ENCODE measurements at places on chromosomes 4 and X.

DNA sequence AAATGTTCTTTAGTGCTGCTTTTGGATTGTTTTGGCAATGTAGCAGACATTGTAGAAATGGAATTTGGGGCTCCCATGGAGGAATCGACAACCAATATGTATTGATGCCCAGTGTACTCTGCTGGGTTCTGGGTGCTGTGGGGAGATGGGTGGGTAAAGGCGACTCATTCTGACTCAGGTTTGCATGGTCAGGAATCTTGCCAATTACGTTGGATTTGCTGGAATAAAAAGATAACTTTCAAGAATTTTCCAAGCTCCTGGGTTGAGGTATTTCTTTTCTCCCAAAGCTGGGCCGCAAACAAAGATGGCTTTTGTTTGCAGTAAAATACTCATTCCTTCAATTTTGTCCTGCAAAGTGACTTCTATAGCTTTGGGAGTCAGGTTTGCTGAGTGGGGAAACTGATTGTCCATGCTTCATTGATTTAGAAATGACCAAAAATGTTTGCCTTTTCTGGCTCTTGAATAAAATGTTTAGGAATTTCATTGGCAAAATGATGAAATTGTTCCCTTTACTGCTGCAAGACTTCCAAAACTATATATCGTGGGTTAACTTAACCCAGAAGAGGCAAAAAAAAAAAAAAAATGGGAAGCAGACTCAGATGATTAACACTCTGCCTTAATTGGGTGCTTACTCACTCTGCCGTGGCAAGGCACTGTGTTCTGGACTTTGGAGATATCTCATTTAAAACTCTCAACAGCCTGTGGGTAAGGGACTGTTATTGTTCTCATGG is 57.0 kb downstream of the RTL9 start:
- no peak for DNase-seq

DNA sequence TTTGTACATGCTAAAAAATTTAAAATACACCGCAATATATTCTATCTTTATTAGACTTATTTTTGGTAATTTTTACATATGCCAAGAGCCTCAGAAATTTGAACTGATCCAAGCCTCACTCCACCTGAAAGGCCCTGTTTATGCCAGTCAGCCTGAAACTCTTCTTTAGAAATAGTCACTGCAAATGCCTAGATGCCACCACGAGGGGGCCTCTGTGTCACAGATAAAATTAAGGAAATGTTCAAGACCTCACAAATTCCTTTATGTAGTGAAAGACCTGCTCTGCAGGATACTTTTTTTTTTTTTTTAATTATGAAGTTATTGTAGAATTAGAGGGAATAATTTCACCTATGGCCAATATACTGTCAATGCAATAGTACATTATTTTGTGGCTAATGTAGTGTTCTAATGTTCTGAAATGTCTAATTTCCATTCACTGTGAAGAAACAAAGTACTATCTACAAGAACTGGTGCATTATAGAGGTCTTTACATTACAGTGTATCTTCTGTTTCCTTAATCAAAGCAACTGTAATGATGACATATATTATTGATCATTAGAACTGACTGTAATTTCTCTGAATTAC is 69.8 kb downstream of the DTHD1 start:
- peak; percentile 83 for DNase-seq

- no peak for DNase-seq
Observed at GRCh38 chr4:74631988-74632387, 162.3 kb downstream of the BTC start.

DNA sequence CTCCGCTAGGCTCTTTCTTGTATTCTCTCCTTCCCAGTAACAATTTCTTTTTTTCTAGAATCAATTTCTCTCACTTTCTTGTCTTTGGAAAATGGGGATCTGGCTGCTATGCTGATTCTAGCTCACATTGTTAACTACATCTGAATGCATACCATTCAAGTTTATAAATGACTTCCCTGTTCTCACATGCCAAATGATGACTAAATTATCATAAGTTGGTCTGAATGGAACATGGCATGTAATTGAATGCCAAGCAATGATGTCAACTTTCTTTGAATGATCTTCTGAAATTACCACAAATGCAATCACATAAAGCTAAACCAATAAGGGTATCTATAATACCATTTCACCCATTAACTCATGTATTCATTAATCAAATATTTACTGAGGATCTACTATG is 2.7 kb upstream of the ITM2A start:
- no peak for DNase-seq

GRCh38 chr4:36692586-36692985 is 411.2 kb downstream of the DTHD1 start:
- DNase-seq = no peak

DNA sequence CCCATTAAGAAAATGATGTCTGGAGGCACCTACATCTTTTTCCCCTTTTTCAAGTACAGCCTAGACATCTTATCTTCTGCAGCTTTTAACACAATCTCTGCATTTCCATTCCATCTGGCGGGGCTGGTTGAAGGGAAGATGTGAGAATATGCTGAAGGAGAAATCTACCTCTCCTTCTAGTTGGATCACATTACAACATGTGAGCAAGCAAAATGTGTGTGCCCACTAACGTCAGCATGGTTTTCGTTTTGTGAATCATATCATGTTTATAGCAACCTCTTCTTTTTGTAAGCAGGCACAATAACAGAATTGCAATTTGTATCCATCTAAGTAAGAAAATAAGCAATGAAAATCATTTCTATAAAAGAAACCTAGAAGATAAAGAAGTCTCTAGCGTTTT is 28.9 kb upstream of the MID1 start:
- no peak for DNase-seq

DNA sequence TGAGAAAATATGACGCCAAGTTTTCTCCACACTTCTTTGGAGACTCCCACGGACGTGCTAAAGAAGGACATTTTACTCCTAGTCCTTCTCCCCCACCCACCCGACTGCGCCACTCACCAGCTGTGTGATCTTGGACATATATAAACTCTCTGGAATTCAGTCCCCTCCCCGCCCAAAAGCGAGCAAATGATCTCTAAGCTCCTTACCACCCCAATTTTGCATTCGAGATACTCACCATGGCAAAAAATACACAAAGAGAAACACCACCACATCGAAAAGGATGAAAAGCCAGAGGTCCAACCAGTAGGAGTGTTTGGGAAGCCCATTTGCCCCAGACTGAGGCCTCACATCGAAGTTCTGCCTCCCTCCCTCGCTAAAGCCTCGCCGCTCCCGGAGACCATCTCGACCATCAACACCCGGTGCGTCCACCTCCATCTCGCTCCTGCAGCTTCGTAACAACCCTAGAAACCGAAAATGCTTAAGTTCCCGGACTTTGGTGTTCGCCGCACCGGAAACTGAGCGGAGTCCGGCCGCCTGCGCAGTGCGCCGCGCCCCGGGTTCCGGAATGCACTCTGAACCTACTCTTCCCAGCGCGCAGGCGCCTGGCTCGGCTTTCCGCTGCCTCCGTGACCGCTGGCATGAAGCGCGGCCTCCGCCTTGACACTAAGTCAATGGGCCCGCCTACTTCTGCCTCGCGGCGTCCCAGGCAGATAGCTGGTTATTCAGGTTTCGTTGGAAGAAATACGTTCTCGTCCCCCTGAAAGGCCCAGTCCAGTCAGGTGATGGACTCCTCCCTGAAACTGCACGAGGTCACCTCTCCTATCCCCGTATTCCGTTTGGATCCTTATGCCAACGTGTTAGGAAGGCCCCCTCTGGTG is 21.6 kb downstream of the FABP2 start:
- DNase-seq = peak; percentile 96

DNA sequence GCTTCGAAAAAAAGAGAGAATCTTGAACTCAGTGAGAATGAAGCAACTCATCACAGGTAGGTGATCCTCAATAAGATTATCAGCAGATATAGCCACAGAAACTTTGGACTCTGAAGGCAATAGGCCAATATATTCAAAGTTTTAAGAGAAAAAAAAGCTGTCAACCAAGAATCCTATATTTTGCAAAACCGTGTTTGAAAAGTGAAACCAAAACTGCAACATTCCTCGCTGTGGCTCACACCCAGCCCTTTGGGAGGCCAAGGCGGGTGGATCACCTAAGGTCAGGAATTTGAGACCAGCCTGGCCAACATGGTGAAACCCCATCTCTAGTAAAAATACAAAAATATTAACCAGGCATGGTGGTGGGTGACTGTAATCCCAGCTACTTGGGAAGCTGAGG is 22.8 kb downstream of the MAD2L1 start:
- no peak for DNase-seq

Data from kidney (tissue), 22 donors.